ENCODE measurements at places on chromosomes 2 and 18.

DNA sequence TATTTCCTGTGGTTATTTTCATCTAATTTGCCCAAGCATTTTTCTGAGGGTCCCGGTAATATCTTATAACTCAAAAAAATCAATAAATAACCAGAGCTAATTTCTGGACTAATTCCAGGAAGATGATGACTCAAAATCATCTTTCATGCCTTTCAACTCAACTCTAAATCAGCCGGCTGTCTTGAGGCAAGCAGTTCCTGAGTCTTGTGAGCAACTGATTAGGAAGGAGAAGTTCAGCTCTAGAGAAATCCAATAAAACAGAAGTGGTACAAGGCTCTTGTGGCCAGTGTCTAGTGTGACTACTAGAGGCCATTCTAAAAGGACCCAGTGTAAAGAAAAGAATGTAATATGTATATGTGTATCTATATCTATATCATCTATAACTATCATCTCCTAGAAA is 890.4 kb downstream of the TRIB2 start:
- no peak for DNase-seq

DNA sequence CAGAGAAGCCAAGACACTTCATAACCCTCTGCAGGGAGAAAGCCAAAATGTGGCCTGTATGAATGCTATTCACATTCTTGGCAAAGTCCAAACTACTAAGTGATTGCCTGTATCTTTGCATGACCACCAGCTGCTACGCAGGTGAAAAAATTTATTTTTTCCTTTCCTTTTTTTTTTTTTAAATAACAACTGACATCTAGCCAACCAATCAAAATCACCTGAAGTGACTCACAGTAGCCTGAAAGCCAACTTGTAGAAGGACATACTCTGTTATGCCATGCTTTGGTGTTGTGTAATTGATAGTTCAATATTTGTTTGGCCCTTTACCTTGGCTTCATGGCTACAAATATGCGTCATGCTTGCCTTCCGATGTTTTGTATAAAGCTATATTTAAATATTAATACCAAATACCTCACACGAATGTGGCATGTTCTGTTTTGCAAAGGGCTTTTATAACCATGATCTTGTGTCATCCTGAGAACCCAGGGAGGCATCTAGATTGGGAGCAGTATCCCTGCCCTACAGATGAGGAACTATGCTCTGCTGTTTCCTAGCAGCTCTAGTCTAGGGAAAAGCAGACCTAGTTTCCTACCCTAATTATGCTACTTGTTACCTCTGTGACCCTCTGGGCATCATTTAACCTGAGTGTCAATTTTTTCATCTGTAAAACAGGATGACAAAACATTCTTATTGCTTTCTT is 102.1 kb downstream of the MYOM1 start:
- DNase-seq = no peak

DNA sequence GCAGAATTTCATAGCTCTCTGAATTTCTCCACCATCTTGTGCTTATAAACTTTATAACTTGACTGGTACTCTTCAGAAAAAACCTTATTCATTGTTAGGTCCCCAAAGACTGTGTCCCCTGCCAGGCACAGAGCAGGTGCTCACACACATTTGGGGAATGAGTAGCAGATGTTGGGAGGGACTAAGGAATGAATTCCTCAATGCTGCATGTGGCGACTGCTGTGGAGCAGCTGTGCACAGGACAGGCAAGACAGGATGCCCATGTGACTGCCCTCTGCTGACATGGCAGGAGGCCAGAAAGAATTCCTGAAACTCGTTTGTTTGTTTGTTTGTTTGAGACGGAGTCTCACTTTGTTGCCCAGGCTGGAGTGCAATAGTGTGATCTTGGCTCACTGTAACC is 122.3 kb upstream of the ITGA6 start:
- no peak for DNase-seq

DNA sequence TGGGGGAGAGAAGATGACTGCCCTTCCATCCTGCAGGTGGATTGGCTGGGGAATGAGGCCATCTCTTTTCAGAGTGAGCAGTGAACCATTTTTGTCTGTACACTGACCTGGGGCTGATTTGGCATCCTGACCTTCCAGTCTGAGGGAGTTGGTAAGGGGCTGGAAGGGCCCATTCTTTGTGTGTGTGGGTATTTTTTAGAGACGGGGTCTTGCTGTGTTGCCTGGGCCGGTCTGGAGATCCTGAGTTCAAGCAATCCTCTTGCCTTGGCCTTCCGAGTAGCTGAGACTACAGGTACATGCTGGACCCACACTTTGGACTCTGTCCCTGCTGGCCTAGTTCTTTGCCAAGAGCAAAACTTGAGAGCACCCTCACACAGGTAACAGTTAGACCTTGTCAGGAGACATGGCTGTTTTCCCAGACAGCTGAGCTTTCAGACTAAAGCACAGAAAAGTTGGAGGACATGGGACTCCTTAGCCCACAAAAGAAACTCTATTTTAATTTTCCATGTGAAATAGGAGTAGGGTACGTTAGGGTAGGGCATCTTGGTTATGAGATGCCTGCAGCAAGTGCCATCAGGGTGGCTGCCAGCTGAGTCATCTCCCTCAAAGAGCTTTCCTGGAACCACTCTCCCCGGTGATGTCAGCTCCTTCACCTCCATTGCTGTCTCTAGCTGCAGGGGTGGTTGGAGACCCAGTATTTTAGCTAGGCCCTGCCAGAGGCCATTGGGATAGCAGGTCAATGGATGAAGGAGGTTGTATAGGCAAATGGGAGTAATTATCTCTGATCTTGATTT is 60.7 kb downstream of the DGKD start:
- DNase-seq = no peak

- no peak for DNase-seq
Measured at GRCh38 chr2:28958689-28959088, 22.4 kb upstream of the TOGARAM2 start.

GRCh38 chr2:29066271-29066860 is 8.0 kb downstream of the PCARE start:
- DNase-seq = no peak

- no peak for DNase-seq
Measured at GRCh38 chr18:73381699-73382036, 513.9 kb upstream of the NETO1 start.

DNA sequence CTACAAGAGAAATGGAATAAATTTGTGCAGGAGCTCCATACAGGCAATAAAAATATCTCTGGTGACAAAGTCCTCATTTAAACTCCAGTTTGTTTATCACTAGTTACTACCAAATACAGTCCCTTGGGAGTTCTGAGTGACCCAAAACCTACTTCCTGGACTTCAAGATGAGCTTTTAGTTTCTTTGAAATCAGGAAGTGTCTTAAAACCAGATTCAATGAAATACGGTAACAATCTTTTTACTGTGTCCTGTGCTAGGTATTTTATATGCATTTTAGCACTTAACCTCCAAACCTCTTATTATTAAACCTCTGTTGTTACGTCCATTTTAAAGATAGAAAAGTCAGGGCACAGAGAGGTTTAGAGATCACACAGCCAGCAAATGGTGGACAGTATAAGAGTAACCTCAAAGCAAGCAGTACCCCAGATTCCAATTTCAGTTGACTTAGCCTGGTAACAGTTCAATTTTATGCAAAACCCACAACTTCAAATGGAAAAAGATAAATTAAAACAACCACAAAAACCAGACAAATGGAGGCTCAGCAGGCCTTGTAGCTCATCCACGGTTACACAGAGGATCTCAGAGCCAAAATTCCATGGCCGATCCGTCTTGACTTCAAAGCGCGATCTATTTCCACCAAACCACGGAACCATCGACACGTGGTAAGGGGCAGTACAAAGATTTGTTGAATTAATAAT is 1.3 kb upstream of the KCMF1 start:
- no peak for DNase-seq

DNA sequence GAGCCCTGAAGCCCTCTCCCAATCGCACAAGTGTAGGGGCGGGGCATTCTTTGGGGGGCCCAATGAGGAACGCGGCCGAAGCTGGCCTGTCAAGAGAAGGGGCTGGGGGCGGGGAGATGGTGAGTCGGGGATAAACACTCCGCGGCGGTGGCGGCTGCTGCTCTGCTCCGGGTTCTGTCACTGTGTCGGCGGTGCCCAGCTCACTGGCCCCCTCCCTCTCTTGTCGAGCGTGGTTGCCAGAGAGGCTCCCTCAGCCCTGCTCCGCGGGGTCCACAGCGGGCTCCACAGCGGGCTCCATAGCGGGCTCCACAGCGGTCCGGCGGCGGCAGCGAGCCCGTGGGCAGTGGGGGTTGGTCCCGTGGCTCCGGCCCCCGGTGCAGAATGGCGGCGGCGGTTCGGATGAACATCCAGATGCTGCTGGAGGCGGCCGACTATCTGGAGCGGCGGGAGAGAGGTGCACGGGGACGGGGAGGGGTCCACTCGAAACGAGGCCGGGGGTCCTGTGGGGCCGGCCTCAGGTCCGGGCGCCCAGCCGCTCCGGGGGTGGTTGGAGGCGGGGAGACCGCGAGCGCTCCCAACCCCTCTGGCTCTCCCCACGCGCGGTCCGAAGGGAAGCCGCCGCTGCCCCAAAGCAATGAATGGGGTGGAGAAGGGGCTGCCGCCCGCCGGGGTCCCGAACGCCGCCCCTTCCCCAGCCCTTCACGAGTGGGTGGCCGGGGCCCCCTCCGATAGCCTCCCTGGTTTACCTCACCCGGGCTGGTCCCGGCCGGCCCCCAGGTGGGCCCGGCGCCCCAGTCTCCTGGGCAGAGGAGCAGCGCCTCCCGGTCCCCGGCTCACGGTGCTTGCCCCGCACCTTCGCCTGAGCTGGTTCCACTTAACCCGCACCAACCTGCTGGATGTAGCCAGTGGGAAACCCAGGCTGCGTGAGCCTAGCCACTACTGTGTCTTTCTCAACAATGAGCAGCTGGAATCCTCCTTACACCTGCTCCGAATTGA is at the start of gene MXD1:
TSS of gene MXD1 (plus strand) at position 160 of the 996 bp plus-strand sequence. CDS start at position 382, 222 bp downstream.
- DNase-seq = no peak

GRCh38 chr2:53437371-53437770 is 330.2 kb upstream of the CHAC2 start:
- no peak for DNase-seq

DNA sequence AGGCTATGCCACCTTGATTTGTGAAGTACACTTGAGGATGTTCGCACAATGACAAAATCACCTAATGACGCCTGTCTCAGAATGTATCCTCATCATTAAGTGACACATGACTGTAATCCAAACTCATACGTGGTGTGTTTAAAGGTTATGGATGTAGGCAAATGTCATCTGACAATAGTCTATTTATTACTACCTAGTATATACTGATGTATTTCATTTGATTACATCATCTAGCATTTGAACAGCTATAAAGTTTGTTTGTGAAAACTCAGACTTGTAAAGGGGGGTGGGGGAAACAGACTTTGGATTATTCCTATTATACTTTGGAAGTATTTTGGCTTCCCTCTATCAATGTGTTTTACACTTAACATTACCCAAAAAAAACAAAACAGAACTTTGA is 129.9 kb downstream of the TANC1 start:
- DNase-seq = no peak

DNA sequence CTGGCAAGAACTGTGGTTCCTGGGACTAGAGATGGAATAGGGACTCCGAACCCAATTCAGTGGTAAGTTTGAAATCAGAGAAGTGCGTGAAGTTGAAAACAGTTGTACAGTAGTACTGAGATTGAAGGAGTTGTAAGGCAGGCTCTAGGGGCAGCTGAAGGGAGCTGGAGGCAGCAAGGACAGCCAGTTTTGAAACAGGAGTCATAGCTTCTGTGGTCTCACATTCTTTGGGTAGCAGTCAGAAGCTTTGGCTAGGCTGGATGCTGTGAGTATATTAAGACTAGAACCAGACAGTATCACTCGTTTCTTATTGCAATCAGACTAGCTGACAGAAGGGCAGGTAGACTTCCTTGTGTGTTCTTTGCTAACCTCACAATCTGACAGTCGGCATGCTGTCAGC is 64.5 kb upstream of the ADAM23 start:
- DNase-seq = no peak

GRCh38 chr18:29378651-29379136 is 1201.8 kb upstream of the CDH2 start:
- no peak for DNase-seq

- DNase-seq = no peak
Measured at GRCh38 chr2:46352621-46353020, 55.4 kb downstream of the EPAS1 start.

DNA sequence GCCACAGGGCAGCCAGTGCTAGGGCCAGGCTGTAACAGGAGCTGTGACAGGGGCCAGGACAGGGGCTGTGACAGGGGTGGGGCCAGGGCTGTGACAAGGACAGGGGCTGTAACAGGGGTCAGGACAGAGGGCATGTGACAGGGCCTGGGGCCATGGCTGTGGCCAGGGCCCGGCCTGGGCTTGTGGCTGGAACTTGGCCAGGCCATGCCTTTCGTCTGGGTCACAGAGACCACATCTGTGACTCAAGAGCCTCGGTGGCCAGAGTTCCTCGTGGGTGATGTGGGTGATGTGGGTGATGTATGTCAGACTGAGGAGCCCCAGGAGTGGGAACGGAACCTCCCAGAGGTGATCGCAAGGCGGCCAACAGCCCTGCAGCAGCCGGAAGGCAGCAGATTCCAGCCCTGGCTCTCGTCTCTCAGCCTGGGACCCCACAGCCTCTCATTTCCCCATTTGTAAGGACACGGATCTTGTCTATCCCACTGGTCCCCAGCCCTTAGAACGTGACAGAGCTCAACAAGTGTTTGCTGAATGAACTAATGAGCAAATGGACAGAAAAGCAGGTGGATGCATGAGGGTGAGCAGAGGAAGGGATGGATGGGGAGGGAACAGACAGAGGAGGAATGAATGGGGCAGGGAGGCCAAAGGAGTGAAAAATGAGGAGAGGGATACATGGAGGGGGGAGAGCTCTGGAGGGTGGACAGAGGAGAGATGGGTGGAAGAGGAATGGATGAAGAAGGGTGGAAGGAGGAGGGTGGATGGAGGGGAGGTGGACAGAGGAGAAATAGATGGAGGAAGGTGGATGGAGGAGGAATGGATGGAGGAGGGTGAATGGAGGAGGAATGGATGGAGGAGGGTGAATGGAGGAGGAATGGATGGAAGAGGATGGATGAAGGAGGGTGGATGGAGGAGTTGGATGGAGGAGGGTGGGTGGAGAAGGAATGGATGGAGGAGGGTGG is 17.3 kb downstream of the ESPNL start:
- no peak for DNase-seq

DNA sequence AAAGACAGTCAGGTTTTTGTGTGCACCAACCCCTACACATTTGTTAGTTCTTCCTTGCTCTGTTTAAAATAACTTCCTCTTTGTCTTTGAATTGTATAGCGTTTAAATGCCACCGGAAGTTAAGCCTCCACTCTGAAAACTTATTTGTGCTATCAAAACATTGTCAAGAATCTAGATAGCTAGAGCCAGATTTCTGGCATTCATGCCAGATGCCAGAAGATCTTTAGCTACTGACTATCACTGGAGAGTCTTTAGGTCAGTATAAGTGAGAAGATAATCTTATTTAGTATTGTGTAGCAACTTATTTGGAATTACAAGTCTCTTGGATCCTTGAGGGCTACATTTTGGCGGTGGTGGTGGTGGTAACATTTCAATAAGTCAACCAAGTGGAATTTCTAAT is 63.4 kb upstream of the ADAM23 start:
- no peak for DNase-seq
